ENCODE measurements at places on chromosomes 11 and 22. TPM values are rescaled to one million over a fixed set of nuclear protein-coding genes. Genes with fewer than 3 reads are reported as not detected.

The SLC6A5 gene
- not detected for total RNA-seq

The HTR3A gene
- not detected for total RNA-seq

The ZBTB3 gene
- total RNA-seq = 7.3 TPM

The C11orf97 gene
- total RNA-seq = not detected

- DNase-seq = no peak
Measured at GRCh38 chr11:86571273-86571948, 101.0 kb downstream of the ME3 start.

- no peak for DNase-seq
Measured at GRCh38 chr22:32822179-32822877, 20.8 kb downstream of the TIMP3 start.

- no peak for DNase-seq
Measured at GRCh38 chr11:110909336-110909735, 197.1 kb upstream of the ARHGAP20 start.

DNA sequence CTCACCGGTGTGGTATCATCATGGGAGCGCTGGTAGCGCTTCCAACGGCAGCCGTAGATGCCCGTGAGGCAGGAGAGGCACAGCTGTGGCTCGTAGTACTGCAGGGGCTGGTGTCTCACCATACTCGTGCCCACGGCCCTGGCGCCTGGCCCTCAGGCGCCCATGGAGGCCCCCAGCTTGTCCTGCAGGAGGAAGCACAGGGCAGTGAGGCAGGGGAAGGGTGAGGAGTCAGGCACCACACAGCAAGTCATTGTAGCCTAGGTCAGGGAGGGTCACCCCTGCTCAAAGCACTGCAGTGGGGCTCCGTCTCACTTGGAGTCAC lies 44.6 kb upstream of the KLHL35 start:
- DNase-seq = no peak

DNA sequence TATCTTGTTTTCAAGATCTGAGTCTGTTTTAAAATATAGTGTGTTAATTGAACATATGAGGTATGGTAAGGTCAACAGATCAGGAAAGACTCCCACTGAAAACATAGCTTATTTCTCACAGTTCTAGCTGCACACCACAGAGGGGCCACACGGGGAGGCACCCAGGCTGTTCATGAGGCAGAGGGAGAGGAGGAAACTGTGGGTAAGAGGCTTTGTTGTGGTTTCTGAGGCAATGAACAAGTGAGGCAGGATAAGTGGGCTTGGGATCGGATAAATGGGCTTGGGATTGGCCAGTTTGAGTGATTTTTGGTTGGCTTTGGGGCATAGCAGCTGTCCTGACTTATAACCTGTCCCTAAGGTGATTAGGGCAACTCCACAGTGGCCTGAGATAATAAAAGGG lies 242.1 kb downstream of the LUZP2 start:
- DNase-seq = no peak

GRCh38 chr22:49239264-49240015 lies 588.2 kb downstream of the BRD1 start:
- DNase-seq = no peak
